Activated CD4-positive, alpha-beta memory T cell treated with anti-CD3 and anti-CD28 coated beads for 36 hours (primary cell): ENCODE measurements at places on chromosomes 4 and X. TPM values are rescaled to one million over a fixed set of nuclear protein-coding genes. Genes with fewer than 3 reads are reported as not detected.

The ZBED1 gene
- 25.3 TPM for total RNA-seq

The MSANTD1 gene
- 0.39 TPM for total RNA-seq

The NPY1R gene
- total RNA-seq = not detected

The GAGE13 gene
- not detected for total RNA-seq

The NEXMIF gene
- total RNA-seq = 0.33 TPM

The MSMO1 gene
- total RNA-seq = 67.1 TPM

The ARMCX2 gene
- total RNA-seq = 8.7 TPM

The NSG1 gene
- 9.1 TPM for total RNA-seq

The DCX gene
- not detected for total RNA-seq

The TMEM129 gene
- 16.2 TPM for total RNA-seq

The LRRC66 gene
- not detected for total RNA-seq

The CXXC4 gene
- not detected for total RNA-seq

The PACRGL gene
- 10.5 TPM for total RNA-seq

GRCh38 chr4:2787230-2788100 lies 5.4 kb upstream of the SH3BP2 start:
- H3K36me3 ChIP-seq = peaks cover 4% of the 10 kb centered on the region
- H3K4me3 ChIP-seq = peak overlapping the region; percentile 12
- H3K27me3 ChIP-seq = no peaks in the 10 kb centered on the region
- DNase-seq = peak; percentile 72
- peaks cover 60% of the 10 kb centered on the region for H3K4me1 ChIP-seq

- H3K4me1 ChIP-seq = no peaks in the 10 kb centered on the region
- DNase-seq = no peak
- no peak overlapping the region for H3K27ac ChIP-seq
- H3K36me3 ChIP-seq = peaks cover 4% of the 10 kb centered on the region
These were observed 14.4 kb downstream of the ITGB1BP2 start for GRCh38 chrX:71315917-71316316.

DNA sequence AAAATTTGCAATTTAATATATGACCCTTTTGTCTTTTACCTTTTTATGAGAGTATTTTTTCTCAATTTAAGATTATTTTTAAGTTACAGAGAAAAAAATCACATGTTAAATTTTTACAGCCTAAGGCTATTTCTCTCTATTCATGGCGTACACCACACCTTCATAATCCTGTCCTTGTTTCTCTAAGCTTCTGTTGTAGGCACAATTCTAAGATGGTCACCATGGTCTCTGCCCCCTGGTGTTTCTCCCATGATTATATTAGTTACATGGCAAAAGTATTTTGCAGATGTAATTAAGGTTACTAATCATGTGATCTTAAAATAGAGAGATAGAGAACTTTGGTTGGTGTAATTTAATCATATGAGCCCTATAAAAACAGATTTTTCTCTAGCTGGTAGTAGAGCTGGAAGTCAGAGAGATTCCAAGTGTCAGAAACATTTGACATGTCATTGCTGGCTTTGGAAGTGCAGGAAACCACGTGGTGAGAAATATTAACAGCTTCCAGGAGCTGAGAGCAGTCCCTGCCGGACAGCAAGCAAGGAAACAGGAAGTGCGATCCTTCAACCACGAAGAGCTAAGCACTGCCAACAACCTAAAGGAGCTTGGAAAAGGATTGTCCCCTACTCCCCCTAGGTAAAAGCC lies 89.8 kb downstream of the EIF4E start:
- H3K4me1 ChIP-seq = no peaks in the 10 kb centered on the region
- H3K27ac ChIP-seq = no peak overlapping the region
- no peaks in the 10 kb centered on the region for H3K36me3 ChIP-seq

- no peak overlapping the region for H3K27ac ChIP-seq
- peaks cover 2% of the 10 kb centered on the region for H3K27me3 ChIP-seq
- DNase-seq = no peak
- H3K4me1 ChIP-seq = no peaks in the 10 kb centered on the region
- H3K4me3 ChIP-seq = no peak overlapping the region
- no peaks in the 10 kb centered on the region for H3K36me3 ChIP-seq
These were observed 112.1 kb downstream of the CPZ start for GRCh38 chr4:8704632-8705031.

DNA sequence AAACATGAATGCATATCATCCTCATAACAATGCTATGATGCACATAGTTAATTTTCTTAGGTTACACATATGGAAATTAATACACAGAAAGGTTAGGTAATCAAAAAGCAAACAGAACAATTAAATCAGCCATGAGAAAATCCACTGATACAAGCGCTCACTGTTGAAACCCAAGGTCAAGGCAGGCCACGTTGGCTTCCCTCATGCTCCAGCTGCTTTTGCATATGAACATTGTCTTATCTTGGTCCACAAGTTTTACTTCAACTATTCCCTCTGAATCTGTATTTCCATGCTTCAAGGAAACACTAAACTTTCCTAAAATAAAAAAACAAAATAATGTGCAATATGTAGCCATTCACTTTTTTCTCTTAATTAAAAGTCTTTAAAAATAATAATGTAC lies 34.5 kb upstream of the PLA2G12A start:
- peaks cover 8% of the 10 kb centered on the region for H3K27me3 ChIP-seq
- no peak overlapping the region for H3K27ac ChIP-seq
- no peak for DNase-seq
- no peaks in the 10 kb centered on the region for H3K36me3 ChIP-seq
- peaks cover 11% of the 10 kb centered on the region for H3K4me1 ChIP-seq
- no peak overlapping the region for H3K4me3 ChIP-seq

- H3K36me3 ChIP-seq = peaks cover 3% of the 10 kb centered on the region
- H3K4me3 ChIP-seq = no peak overlapping the region
- H3K4me1 ChIP-seq = no peaks in the 10 kb centered on the region
- H3K27me3 ChIP-seq = peaks cover under 1% of the 10 kb centered on the region
These were observed 198.9 kb upstream of the ARSJ start for GRCh38 chr4:114178392-114178791.

GRCh38 chr4:119543779-119544178 lies 84.8 kb downstream of the PDE5A start:
- no peak overlapping the region for H3K27ac ChIP-seq
- H3K4me3 ChIP-seq = no peak overlapping the region
- no peak for DNase-seq
- H3K4me1 ChIP-seq = no peaks in the 10 kb centered on the region

DNA sequence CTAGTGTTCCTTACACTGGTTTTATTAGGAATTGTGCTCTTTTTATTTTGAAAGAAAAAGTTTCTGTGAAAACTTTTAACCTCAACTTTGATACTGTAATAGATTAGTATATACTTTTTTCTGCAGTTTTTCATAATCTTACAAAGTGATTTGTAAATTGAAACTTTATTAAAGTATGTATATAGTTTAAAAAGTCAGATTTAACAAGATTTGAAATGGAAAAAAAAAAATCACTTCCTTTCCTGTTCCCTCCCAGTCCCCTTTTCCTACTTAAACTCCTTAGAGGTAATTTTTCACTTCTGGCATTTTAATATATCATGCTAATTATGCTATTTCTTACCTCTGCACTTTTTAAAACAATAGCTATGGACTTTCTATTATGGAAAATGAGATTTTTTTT lies 49.3 kb downstream of the PAQR3 start:
- no peak for DNase-seq
- H3K27me3 ChIP-seq = no peaks in the 10 kb centered on the region
- peaks cover 17% of the 10 kb centered on the region for H3K36me3 ChIP-seq
- no peak overlapping the region for H3K4me3 ChIP-seq

- no peak overlapping the region for H3K4me3 ChIP-seq
- H3K4me1 ChIP-seq = no peaks in the 10 kb centered on the region
- H3K27me3 ChIP-seq = no peaks in the 10 kb centered on the region
- peaks cover 17% of the 10 kb centered on the region for H3K36me3 ChIP-seq
- no peak for DNase-seq
These were observed 143.1 kb downstream of the TBCK start for GRCh38 chr4:106172861-106173260.

- peaks cover 18% of the 10 kb centered on the region for H3K4me1 ChIP-seq
- H3K4me3 ChIP-seq = no peak overlapping the region
- no peaks in the 10 kb centered on the region for H3K36me3 ChIP-seq
- H3K27ac ChIP-seq = no peak overlapping the region
- peaks cover 1% of the 10 kb centered on the region for H3K27me3 ChIP-seq
These were observed 11.5 kb upstream of the CAMK2D start for GRCh38 chr4:113773014-113773413.

GRCh38 chr4:177596035-177596434 lies 153.8 kb upstream of the AGA start:
- H3K36me3 ChIP-seq = no peaks in the 10 kb centered on the region
- H3K27ac ChIP-seq = no peak overlapping the region
- no peaks in the 10 kb centered on the region for H3K27me3 ChIP-seq
- H3K4me3 ChIP-seq = no peak overlapping the region
- peak; percentile 66 for DNase-seq

GRCh38 chr4:144648042-144648441 lies 2.1 kb downstream of the HHIP start:
- no peak for DNase-seq
- no peaks in the 10 kb centered on the region for H3K36me3 ChIP-seq
- H3K27ac ChIP-seq = no peak overlapping the region
- H3K4me1 ChIP-seq = peaks cover 15% of the 10 kb centered on the region
- no peak overlapping the region for H3K4me3 ChIP-seq

- no peak overlapping the region for H3K4me3 ChIP-seq
- H3K4me1 ChIP-seq = no peaks in the 10 kb centered on the region
- H3K27me3 ChIP-seq = no peaks in the 10 kb centered on the region
- no peak for DNase-seq
These were observed 464.4 kb upstream of the BOD1L1 start for GRCh38 chr4:14091966-14092365.

- peaks cover 13% of the 10 kb centered on the region for H3K36me3 ChIP-seq
- H3K27me3 ChIP-seq = no peaks in the 10 kb centered on the region
- DNase-seq = no peak
- H3K27ac ChIP-seq = no peak overlapping the region
- peaks cover 46% of the 10 kb centered on the region for H3K4me1 ChIP-seq
These were observed 11.8 kb downstream of the DAPP1 start for GRCh38 chr4:99828477-99828876.

GRCh38 chrX:40343319-40343718 lies 237.5 kb upstream of the ATP6AP2 start:
- no peak for DNase-seq
- no peak overlapping the region for H3K4me3 ChIP-seq
- H3K27ac ChIP-seq = no peak overlapping the region
- no peaks in the 10 kb centered on the region for H3K36me3 ChIP-seq
- H3K4me1 ChIP-seq = no peaks in the 10 kb centered on the region

DNA sequence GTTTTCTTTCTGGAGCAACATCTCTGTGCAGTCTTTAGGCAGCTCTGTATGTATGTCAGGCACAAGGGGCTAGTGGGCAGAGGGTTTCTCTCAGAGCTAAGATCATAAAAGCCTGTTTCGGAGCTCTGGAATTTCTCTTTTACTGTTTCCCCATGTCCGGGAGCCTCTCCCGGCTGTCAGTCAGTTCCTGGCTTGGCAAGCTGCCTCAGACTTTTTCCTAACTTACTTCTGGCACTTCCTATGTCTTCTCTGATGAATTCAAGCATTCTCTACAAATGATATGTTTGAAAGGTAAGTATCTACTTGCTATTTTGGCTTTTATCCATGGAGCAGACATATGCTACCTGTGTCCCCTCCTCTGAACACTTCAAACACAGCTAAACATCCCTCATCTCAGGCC lies 129.3 kb upstream of the PGRMC2 start:
- DNase-seq = no peak
- H3K4me1 ChIP-seq = no peaks in the 10 kb centered on the region
- H3K36me3 ChIP-seq = no peaks in the 10 kb centered on the region
- no peak overlapping the region for H3K27ac ChIP-seq

- no peak for DNase-seq
- H3K27me3 ChIP-seq = no peaks in the 10 kb centered on the region
- H3K36me3 ChIP-seq = no peaks in the 10 kb centered on the region
These were observed 317.1 kb upstream of the GALNT7 start for GRCh38 chr4:172851534-172851933.

GRCh38 chr4:104351706-104352105 lies 143.0 kb downstream of the CXXC4 start:
- no peak overlapping the region for H3K27ac ChIP-seq
- H3K4me3 ChIP-seq = no peak overlapping the region
- DNase-seq = no peak
- no peaks in the 10 kb centered on the region for H3K27me3 ChIP-seq

DNA sequence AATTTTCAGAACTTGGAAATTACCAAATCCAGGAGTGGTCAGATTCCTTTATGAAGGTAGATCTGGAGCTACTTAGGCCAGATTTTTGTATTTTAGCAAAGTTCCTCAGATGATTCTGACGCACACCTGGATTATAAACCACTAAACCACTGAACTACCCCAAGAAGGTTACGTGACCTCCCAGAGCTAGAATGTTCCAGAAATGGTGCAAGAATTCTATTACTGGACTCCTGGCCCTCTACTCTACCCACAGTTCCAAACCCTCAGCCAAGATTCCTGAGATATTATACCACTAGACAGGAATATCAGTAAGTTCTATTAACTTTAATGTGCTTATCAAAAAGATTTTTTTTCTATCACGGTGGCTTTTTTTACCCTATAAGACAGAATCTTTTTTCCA lies 67.1 kb downstream of the ABCG2 start:
- no peak overlapping the region for H3K4me3 ChIP-seq
- no peaks in the 10 kb centered on the region for H3K4me1 ChIP-seq
- no peaks in the 10 kb centered on the region for H3K36me3 ChIP-seq
- DNase-seq = no peak
- H3K27ac ChIP-seq = no peak overlapping the region
- H3K27me3 ChIP-seq = peaks cover 2% of the 10 kb centered on the region

DNA sequence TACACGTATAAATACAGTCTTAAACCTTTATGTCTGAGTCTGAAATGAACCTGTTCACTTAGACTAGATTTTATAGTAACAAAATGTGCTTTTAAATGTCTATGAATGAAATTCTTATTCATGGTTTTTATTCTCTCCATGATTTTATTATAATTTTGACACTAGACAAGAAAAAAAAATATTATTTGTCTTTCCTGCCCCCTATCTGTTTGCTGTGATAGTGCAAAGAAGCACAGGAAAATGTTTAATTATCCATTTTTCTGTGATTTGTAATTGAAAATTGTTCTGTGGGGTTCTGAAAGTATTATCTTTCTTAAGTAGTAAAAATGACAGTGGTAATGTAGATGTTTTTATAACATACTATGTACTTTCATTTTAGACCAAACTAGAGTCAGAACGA lies 52.0 kb downstream of the INTS6L start:
- peaks cover 18% of the 10 kb centered on the region for H3K36me3 ChIP-seq
- no peak overlapping the region for H3K4me3 ChIP-seq
- no peak overlapping the region for H3K27ac ChIP-seq
- no peak for DNase-seq
- no peaks in the 10 kb centered on the region for H3K27me3 ChIP-seq
- peaks cover 2% of the 10 kb centered on the region for H3K4me1 ChIP-seq
